ENCODE measurements at places on chromosomes 12 and 14.

GRCh38 chr12:120687578-120688289 is 785 bp downstream of the MLEC start:
- DNase-seq = no peak

DNA sequence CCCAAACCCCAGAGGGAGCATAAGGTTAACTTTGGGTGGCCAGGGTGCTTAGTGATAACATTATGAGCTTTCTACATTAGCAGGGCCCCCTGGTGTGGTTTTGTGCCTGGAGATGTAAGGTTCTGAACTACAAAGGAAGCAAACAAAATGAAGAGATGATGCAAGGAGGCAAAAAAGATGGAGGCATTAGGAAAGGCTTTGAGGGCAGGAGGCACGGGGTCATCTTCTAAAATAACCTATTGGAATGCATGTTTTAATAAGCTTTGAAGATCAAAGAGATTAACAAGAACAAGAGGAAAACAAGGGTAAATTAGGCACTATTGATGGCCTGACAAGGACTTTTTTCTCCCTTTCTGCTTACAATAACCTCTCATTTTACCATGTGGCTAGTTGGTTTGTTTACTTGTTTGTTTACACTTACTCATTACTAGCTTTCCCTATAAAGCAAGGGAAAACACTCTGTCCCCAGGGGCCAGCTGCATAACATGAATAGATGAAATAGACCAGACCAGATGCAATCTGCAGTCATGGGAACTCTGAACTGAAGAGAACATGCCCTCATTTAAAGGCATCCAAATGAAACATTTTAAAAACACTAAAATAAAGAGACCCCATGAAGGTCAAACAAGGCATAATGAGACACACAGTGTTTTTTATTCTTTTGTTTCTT is 390.3 kb downstream of the DIO2 start:
- DNase-seq = no peak

DNA sequence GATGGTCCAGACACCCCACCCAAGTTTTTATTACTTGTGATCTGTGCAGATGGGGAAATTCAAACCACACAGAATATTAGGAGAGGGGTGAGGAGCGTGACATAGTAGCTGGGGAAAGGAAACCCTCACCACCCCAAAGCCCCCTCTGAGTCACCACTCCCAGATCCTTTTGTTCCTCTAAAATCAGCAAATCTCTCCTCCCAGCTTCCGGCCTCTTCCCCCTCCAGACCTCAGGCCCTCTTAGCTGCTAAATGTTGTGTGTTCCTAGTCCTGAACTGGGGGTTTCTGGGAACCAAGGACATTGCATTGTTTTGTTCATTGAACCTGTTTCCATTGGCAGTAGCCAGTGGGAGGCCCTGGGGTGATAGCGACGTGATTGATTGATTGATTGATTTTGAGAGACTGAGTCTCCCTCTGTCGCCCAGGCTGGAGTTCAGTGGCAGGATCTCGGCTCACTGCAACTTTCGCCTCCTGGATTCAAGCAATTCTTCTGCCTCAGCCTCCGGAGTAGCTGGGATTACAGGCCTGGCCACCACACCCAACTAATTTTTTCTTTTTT is 5.9 kb upstream of the ORAI1 start:
- no peak for DNase-seq

GRCh38 chr14:103030741-103031565 is 26.4 kb downstream of the CDC42BPB start:
- no peak for DNase-seq

DNA sequence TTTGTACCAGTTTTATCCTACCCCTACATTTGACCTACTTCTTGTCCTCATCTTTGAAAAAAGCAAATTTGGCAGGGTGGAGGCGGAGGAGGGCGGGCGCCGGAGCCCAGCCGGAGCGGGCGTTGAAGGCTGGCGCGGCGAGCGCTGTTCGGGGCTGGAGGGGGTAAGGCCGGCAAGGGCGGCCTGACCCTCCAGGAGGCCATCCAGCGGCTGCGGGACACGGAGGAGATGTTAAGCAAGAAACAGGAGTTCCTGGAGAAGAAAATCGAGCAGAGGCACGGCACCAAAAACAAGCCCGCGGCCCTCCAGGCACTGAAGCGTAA is 27.2 kb downstream of the FBXO34 start:
- DNase-seq = no peak

DNA sequence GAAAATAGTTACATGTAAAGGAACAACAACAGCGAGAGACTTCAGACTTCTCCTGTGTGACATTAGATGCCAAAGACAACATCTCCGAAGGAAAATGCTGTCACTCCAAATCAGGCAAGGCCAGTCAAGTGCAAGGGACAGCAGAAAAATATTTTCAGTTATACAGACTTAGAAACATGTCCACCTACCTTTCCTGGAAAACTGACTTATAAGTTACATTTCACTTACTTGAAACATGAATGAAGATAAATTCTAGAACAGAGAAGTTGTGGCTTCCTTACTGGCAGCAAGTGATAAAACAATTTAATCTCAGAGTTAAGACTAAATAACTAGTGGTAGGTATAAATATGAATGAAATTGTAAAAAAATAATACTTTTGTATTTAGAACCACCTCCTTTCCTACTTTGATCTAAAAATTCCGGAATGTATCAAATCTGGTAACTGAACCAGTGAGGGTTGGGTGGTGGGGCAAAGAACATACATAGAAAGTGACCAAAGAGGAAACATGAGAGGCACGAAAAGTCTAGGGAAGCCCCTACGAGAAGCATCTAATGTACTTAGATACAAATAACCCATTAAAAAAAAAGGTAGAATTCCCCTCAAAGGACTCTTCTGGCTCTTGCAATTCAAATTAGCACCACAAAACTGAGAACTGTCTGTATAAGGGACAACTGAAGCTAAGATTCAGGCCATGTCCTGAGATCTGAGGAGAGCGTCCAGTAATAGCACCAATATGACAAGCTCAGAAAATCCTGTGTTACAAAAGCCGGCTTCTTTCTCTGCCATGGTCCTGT is 21.2 kb downstream of the MTHFD1 start:
- no peak for DNase-seq

DNA sequence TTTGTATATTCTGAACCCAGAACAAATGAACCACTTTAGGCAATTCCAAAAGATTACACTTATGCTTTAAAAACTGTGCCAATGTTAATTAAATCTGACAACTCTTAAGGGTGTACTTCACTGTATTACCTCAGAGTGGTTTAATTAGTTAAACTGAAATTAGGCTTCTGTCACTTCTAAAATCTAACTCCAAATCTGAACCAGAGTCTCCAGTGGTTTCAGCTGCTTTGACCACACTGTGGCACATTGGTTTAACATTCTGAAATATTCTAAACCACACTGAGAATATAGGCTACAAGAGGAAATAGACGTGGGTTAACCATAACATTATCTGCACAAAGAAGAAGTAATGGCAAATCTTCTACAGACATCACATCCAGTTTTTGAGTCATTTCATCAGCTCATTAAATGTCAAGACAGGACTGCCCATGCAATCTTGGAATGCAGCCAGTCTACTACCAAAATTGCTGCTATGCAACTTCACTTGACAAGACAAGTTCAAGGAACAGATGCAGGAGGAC is 94.8 kb downstream of the LRP6 start:
- no peak for DNase-seq

Data from skin of body (tissue), 3 donors.